ENCODE measurements at places on chromosomes 11 and 22.

- no peak overlapping the region for H3K27ac ChIP-seq
- DNase-seq: no peak
- H3K4me1 ChIP-seq: peaks cover 6% of the 10 kb centered on the region
- H3K4me3 ChIP-seq: no peak overlapping the region
- H3K27me3 ChIP-seq: peaks cover 11% of the 10 kb centered on the region
Observed at GRCh38 chr11:123313262-123313661, 116.8 kb upstream of the GRAMD1B start.

DNA sequence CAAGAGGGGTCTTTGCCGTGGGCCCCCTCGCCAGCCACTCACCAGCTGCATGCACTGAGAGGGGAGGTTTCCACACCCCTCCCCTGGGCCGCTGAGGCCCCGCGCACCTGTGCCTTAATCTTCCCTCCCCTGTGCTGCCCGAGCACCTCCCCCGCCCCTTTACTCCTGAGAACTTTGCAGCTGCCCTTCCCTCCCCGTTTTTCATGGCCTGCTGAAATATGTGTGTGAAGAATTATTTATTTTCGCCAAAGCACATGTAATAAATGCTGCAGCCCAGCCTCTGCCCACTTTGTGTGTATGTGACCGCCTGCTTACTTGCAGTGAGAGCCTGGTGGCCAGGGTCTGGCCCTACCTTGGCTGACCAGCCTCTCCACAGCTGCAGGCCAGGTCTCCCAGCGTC lies 2.8 kb upstream of the CRACR2B start:
- H3K4me1 ChIP-seq: peaks cover 14% of the 10 kb centered on the region
- H3K4me3 ChIP-seq: no peak overlapping the region
- peaks cover 3% of the 10 kb centered on the region for H3K36me3 ChIP-seq
- no peak overlapping the region for H3K27ac ChIP-seq
- H3K27me3 ChIP-seq: peaks cover 7% of the 10 kb centered on the region

DNA sequence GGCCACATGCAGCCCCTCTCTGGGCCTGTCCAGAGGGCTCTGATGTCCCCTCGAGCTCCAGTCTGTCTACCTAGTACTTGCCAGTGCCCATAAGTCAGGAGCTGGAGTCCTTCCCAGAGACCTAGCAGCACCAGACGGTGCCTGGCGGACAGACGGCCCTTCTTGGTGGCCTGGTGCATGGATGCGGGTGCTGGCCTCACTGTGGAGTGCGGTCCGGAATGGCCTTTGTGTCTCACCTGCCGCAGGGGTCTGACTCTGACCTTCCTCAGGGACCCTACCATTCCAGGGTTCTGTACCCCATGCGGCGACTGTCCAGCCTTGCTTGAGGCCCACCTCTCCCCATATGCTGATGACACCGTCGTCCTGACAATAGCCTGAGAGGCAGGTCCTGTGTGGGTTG lies 29.4 kb upstream of the SMIM38 start:
- DNase-seq: no peak
- no peaks in the 10 kb centered on the region for H3K36me3 ChIP-seq
- H3K4me3 ChIP-seq: no peak overlapping the region
- H3K4me1 ChIP-seq: peaks cover 9% of the 10 kb centered on the region
- no peak overlapping the region for H3K27ac ChIP-seq

GRCh38 chr11:92480499-92480898 lies 255.9 kb downstream of the FAT3 start:
- no peaks in the 10 kb centered on the region for H3K27me3 ChIP-seq
- no peaks in the 10 kb centered on the region for H3K36me3 ChIP-seq
- no peak overlapping the region for H3K4me3 ChIP-seq
- no peak overlapping the region for H3K27ac ChIP-seq
- no peaks in the 10 kb centered on the region for H3K4me1 ChIP-seq

- H3K27ac ChIP-seq: no peak overlapping the region
- H3K36me3 ChIP-seq: no peaks in the 10 kb centered on the region
- H3K4me3 ChIP-seq: no peak overlapping the region
- H3K27me3 ChIP-seq: no peaks in the 10 kb centered on the region
- no peak for DNase-seq
- no peaks in the 10 kb centered on the region for H3K4me1 ChIP-seq
Observed at GRCh38 chr11:102771351-102771750, 9.1 kb downstream of the MMP10 start.

DNA sequence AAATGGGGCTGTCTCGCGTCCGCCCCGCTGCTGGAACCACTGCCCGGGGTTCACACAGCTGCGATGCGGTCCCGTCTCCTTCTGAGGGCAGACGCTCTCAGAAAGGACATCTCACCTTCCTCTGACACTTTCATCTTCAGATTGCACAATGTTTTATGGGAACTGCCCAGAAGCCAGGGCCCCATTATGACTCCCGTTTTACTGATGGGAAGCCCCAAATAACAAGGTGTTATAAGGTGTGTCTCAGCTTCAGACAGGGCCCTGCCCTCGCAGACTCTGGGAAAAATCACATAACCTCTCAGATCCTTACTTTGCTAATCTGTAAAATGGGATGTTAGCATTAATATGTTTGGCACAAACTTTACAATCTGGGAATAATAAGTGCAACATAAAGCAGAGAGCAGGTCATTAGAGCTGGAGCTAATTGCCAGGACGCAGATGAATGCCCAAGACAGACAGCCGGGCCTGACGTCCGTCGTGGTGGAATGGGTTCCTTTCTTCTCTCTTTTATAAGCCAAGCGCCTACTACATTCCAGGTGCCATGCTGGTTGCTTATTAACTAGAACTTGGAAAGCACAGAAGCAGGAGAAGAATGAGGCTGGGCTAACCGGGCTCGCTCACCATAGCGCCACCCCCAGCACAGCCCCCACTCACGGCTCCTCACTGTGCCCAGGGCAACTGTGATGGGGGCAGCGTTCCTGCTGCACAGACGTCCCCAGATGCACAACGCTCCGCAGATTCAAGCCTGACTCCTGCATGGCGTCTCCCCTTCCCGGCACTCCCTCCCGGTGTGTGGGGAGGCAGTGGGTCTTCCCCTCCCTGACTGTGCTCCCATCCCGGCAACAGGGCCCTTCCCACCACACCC lies 43.8 kb downstream of the TRMU start:
- no peaks in the 10 kb centered on the region for H3K4me1 ChIP-seq
- H3K27me3 ChIP-seq: no peaks in the 10 kb centered on the region

DNA sequence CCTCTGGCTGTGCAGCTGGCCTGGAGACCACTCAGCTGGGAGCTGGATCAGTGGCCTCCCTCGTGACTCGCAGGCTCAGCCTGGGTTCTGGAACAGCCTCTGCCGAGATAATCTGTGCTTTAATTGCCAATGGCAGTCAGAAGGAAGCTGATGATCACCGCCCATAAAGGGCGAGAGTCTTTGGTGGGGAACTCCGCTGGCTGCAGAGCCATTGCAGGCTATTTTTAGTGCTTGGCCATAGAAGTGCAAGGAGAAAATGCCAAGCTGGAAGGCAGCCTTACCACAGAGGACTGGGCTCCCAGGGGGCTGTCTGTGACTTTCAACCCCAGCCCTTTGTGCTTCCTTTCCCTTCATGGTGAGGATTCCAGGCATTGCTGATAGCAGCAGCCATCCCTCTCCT lies 62.2 kb upstream of the TENM4 start:
- H3K27ac ChIP-seq: no peak overlapping the region
- DNase-seq: peak; percentile 16
- H3K27me3 ChIP-seq: peaks cover 14% of the 10 kb centered on the region
- H3K4me1 ChIP-seq: no peaks in the 10 kb centered on the region
- no peak overlapping the region for H3K4me3 ChIP-seq
- no peaks in the 10 kb centered on the region for H3K36me3 ChIP-seq

GRCh38 chr11:122895563-122895962 lies 13.0 kb downstream of the JHY start:
- no peak overlapping the region for H3K27ac ChIP-seq
- peaks cover 20% of the 10 kb centered on the region for H3K4me1 ChIP-seq
- no peak overlapping the region for H3K4me3 ChIP-seq
- no peak for DNase-seq
- H3K27me3 ChIP-seq: no peaks in the 10 kb centered on the region

DNA sequence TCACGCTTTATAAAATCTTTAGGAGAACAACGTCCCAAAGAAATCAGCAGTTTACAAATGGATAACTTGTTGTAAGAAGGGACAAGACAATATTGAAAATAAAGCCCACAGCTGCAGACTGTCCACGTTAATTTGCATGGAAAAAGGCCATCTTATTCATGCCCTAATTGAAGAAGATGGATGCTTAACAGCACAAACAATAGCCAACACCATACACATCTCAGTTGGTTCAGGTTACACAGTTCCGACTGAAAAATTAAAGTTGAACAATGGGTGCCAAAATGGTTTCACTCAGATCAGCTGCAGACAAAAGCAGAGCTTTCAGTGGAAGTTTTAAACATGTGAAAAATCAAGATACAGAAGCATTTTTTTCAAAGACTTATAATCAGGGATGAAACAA lies 314.2 kb downstream of the RAB38 start:
- H3K27me3 ChIP-seq: peaks cover 7% of the 10 kb centered on the region
- H3K36me3 ChIP-seq: no peaks in the 10 kb centered on the region
- no peaks in the 10 kb centered on the region for H3K4me1 ChIP-seq
- H3K4me3 ChIP-seq: no peak overlapping the region
- no peak overlapping the region for H3K27ac ChIP-seq

GRCh38 chr11:101885631-101886030 lies 29.2 kb upstream of the CEP126 start:
- no peaks in the 10 kb centered on the region for H3K36me3 ChIP-seq
- no peak overlapping the region for H3K4me3 ChIP-seq
- no peak overlapping the region for H3K27ac ChIP-seq
- no peak for DNase-seq

DNA sequence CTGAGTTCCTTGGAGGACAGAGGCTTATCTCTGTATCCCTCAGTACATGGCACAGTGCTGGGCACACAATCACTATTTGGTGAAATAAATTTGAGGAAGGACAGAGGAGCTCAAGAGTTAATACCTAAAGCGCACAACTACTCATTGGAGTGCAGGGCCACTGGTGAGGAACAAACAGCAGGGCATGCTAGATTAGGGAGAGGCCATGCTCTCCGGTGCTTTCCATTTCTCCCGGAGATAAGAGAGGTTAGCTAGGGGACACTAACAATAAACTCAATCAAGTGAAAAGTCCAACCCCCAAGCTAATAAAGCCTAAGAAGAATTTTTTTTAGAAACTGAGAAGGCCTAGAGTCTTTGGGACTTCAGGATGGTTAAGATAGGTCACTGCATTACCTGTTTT lies 29.1 kb downstream of the NFRKB start:
- H3K36me3 ChIP-seq: peaks cover 38% of the 10 kb centered on the region
- H3K27me3 ChIP-seq: no peaks in the 10 kb centered on the region
- H3K27ac ChIP-seq: no peak overlapping the region
- peaks cover 9% of the 10 kb centered on the region for H3K4me1 ChIP-seq

DNA sequence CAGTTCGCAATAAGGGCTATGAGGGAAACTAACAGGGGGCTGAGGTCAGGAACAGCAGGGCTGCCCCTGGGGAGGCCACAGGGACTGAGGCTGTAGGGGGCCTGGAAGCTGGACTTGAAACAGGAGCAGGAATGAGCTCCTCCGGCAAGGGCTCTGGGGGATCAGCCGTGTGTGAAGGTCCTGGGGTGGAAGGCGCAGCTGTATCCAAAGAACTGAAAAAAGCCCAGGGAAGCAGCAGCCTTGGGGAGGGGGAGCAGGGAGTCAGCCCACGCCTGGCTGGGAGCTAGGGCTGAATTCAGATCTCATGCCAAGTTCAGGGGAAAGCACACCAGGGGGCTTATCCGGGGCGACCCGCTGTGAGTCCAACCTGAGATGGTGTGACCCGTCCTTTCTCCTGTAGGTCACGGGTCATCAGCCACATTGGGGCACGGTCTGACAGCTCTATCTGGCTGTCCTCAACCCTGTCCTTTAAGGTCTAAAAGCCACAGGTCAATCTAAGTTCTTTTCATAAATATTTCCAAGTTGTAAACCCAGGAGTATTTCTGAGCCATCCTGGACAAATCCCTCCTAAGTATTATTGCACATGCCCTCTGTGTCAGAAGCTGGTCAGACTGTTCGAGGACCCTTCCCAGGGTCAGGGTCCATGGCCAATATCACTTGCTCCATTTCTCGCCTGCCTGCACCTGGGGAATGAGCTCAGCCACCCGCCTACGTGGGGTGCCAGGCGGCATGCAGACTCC lies 18.0 kb downstream of the TP53AIP1 start:
- peaks cover 39% of the 10 kb centered on the region for H3K27me3 ChIP-seq
- no peak overlapping the region for H3K4me3 ChIP-seq
- H3K27ac ChIP-seq: no peak overlapping the region
- no peak for DNase-seq
- H3K4me1 ChIP-seq: no peaks in the 10 kb centered on the region
- no peaks in the 10 kb centered on the region for H3K36me3 ChIP-seq

DNA sequence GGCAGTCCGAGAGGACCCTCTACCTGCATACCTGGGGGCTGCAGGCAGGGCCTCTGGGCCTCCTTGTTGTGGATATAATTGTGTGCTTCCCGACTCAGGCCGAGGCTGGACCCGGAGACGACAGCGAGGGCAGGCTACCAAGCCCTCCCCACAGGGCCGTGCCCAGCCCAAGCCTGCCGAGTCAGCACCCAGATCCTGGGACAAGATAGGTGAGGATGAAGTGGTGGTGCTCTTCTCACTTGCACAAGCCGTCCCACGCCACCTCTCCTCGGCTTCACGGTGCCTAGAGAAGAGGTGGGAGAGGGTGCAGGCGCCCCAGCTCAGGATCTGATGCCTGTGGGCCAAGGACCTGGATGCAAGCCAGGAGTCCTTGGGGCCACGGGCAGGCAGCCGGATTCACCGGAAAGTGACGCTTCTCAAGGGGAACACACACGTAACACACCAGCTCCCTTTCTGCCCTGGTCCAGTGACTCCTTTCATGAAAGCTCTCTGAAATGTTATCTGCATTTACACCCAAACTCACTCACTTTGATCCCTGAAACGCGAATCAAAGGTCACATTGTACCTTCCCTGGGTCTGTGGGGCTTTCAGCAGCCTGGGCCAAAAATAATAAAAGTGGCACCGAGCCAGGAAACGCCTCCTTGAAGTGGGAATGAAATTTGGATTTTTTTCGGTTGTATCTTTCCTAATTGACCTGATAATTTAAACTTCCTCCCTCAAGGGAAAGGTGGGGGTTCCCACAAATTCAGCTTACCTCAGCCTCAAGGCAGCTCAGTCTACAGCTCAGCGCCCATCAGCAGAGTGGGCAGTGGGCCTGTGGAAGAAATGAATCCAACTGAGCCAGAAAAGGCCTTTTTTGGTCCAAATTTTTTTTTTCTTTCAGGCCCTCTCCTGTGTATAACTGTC lies 1.1 kb upstream of the GNB1L start:
- H3K27ac ChIP-seq: peak overlapping the region; percentile 91
- H3K4me1 ChIP-seq: peaks cover 19% of the 10 kb centered on the region
- DNase-seq: peak; percentile 81

GRCh38 chr11:57314221-57314973 lies 10.4 kb downstream of the TNKS1BP1 start:
- no peak overlapping the region for H3K4me3 ChIP-seq
- no peak overlapping the region for H3K27ac ChIP-seq
- H3K27me3 ChIP-seq: no peaks in the 10 kb centered on the region

DNA sequence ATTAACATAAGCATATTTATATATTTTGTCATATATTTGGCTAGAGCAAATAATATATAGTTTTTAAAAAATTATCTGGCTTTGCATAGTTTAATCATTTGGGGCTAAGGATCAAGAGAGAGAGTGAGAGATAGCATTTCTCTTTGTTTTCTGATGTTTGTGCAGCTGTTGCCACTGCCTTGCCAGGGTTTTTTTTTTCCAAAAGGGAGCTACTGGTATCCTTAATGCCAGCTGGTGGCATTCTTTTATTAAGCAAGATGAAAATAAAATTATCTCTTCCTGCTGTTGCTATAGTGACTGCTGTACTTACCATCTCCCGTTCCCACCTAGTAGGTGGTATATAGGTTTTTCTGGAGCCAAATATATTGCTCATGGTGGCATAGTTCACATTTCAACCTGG lies 793.3 kb upstream of the ARHGAP42 start:
- no peak for DNase-seq
- H3K27me3 ChIP-seq: no peaks in the 10 kb centered on the region
- H3K27ac ChIP-seq: no peak overlapping the region
- no peaks in the 10 kb centered on the region for H3K36me3 ChIP-seq
- H3K4me1 ChIP-seq: no peaks in the 10 kb centered on the region
